ENCODE measurements at places on chromosomes 6 and 20.

- DNase-seq: no peak
These were observed 129.5 kb upstream of the PTPN1 start for GRCh38 chr20:50380697-50381040.

DNA sequence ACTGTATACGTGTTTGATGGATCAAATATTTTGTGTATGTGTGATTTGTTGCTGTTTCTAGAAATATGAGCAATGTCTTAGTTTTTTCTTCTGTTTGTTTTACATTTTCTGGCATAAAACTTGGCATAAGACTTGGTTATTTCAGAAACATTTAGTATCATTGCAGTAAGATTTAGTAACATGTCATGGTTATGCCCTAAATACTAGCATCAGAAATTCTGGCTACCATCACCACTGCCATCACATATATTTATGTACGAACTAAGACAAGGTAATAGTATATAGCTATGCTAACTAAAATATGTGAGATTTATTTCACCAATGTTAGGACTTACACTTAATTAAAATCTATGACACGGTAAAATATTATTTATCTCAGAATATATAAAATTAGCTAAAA, 10.3 kb upstream of the ADGRG6 start:
- DNase-seq: no peak

DNA sequence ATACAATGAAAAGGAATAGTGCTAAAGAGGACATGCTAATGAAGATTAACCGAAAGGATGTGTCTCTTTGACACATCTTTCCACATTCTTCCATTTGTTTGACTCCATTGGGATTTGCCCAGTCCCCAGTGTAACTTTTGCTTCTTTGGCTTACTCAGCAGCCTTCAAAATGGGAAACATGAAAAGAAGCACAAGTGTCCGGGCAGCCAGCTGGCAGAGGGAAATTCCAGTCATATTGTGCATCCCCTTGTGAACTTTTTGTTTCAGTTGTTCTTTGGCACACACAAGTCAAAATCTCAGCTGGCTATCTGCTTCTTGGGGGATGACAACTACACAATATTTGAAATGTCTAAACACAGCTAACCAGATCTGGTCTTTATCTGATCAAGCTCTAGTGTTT, 157.4 kb downstream of the OGFRL1 start:
- DNase-seq: no peak

DNA sequence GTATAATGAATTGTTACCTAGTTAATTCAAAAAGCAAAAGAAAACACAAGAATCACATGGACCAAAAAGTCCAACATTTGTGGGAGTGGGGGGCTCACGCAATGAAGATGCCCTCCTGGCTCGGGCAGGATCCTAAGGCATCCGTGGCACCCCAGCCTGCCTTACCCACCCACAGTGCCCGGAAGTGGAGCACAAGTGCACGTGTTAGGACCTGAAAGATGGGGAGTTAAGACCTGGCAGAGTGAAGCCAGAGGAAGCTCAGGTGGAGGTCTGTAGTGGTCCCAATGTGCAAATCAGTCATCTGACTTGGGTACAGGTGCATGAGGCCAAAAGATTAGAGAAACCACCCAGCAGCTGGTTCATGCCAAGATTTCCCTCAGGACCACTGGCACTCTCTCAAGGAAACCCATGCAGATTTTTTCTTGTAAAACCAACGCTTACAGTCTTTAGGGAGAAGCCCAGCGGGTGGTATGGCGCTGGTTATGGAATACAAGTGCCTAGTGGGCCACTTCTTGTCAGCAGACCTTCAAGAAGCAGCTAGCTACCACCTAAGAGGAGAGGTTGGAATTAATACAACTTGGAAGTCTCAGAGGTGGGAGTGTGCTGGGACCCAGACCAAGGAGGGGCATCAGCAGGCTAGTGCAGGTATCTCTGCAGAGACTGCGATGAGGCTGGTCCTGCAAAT, 42.1 kb downstream of the BFSP1 start:
- no peak for DNase-seq

- no peak for DNase-seq
These were observed 102.0 kb downstream of the LAMP5 start for GRCh38 chr20:9616455-9616805.

DNA sequence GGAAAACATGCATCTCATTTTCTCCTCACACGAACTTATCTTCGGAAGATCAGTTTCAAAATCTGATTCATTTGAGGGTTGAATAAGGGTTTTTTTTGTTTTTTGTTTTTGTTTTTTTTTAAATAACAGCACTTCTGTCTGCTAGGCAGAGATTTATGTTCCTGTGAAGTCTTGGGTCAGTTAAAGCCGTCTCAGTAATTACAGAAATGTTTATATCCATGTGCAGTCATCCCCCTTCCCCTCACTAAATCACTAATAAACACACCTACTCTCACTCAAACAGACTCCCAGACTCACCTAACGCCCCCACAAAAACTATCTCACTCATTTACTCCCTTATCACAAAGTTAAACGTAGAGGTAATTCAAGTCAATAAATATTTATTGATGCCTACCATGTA, 214.2 kb upstream of the SUPT3H start:
- DNase-seq: no peak

DNA sequence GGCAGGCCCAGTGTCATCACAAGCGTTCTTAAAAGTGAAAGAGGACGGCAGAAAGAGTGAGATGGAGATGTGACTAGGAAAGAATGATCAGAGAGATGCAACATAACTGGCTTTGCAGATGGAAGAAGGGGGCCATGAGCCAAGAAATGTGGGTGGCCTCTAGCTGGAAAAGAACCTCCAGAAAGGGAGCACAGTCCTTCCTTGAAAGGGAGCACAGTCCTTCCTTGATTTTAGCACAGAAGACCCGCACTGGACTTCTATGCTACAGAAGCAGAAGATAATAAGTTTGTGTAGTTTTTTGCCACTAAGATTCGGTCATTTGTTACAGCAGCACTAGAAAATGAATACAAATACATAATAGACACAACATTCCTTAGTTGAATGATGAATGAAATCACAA, 7.0 kb upstream of the LZTS3 start:
- no peak for DNase-seq

- no peak for DNase-seq
These were observed 117.7 kb downstream of the FIG4 start for GRCh38 chr6:109808837-109809236.

DNA sequence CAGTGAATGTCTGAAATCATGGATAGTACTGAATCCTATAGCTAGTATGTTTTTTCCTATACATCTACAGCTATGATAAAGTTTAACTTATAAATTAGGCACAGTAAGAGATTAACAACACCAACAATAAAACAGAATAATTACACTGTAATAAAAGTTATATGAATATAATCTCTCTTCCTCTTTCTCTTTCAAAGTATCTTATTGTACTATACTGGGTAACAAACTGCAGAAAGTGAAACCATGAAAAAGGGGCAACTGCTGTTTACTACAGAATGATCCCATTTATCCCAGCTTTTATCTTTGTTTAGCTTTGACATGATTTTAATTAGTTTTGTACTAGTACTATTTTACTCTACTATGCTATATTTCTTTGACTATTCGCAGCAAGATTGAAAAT, 25.8 kb downstream of the ESF1 start:
- no peak for DNase-seq

DNA sequence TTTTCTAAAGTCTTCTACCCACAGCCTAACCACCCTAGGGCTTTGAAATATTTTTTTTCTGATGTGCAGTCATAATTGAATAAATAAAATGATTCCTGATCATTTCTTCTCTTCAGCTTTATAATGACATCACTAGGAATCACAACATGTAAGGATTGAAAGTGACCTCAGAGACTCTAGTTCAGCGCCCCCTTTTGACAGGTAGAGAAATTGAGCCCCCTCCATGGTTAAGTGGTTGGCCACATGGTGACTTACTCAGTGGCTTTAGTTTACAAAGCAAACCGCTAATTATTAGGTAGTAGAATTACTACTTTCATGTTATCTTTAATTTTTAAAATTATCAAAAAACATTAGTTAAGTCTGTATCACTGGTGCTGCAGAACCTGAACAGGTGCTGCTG, 13.3 kb upstream of the SLC2A12 start:
- DNase-seq: no peak

- no peak for DNase-seq
These were observed 4.3 kb upstream of the SGK1 start for GRCh38 chr6:134322216-134322615.

- no peak for DNase-seq
These were observed 51.9 kb downstream of the ILRUN start for GRCh38 chr6:34644716-34645115.

- DNase-seq: no peak
These were observed 6.2 kb downstream of the SNAP91 start for GRCh38 chr6:83702749-83703148.

- DNase-seq: no peak
These were observed 33.8 kb downstream of the CD40 start for GRCh38 chr20:46151936-46152335.

- DNase-seq: no peak
These were observed 1.5 kb downstream of the VARS2 start for GRCh38 chr6:30915591-30915946.

All from stimulated activated CD8-positive, alpha-beta memory T cell treated with anti-CD3 and anti-CD28 coated beads, Interleukin-7, amount 100 ng/mL, for 4 hours (primary cell).